ENCODE measurements at places on chromosomes 6 and 20.

GRCh38 chr6:91392951-91393350, 806.1 kb upstream of the MAP3K7 start:
- DNase-seq, result no peak

DNA sequence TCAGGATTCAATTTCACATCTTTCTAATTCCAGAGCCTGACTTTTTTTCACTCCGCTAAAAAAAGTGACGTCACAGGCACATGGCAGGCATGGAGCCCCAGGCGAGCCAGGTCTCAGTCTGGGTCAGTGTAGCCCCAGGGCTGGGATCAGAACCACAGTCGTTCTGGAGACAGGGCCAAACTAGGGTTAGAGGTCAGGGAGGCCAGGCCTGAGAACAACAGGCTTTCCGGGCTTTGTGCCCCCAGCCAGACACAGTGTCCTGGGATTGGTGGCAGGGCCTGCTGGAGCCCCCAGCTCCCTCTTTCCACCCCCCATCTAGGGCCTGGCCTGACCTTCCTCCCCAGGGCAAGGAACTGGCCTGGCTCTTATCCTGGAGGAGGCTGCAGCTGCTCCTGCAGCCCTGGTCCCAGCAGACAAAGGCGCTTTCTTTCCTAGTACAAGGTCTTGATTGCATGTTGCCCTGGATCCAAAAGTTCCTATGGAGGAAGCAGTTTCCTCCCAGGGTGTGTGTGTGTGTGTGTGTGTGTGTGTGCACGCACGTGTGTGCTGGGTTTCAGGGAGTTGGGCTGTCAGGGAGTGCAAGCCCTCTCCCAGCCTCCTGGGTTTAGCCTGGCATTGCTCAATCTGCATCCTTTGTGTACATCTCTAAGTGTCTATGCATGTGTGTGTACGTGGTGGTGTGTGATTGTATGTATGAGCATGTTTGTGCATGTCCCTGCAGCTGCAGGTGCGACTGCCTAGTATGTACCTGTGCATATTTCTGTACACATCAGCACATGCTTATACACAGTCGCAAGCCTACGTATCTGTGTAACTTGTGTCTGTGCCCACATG, 26.5 kb upstream of the EMILIN3 start:
- no peak for DNase-seq

GRCh38 chr6:7189101-7189758, 81.5 kb downstream of the RREB1 start:
- no peak for DNase-seq

- peak; percentile 96 for DNase-seq
These were observed 43.7 kb upstream of the HFE start for GRCh38 chr6:26043384-26044139.

GRCh38 chr6:35013701-35014100, 124.6 kb downstream of the ANKS1A start:
- no peak for DNase-seq

- DNase-seq, result no peak
These were observed 4.1 kb upstream of the BNIP5 start for GRCh38 chr6:36340618-36341454.
